ENCODE measurements at places on chromosomes 11 and 22.

DNA sequence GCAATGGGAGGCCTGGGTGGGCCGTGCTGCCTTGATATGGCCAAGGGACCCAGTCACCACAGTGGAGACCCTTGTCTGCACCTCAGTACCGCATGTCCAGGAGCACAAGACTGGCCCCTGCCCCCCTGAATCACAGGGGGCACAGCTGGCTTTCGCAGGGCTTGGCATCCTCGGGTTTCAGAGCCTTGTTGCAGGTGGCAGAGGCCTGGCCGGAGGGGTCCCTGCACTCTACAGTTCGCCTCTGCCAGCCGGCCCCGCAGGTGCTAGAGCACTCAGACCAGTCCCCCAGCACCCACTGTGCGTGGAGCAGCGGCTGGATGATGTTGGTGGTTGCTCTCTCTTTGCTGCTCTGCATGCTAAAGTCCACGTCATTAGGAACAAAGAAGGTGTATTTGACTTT, 23.0 kb downstream of the ADAMTS8 start:
- no peak for DNase-seq

- no peak for DNase-seq
Observed at GRCh38 chr11:93907901-93908300, 57.5 kb upstream of the VSTM5 start.

DNA sequence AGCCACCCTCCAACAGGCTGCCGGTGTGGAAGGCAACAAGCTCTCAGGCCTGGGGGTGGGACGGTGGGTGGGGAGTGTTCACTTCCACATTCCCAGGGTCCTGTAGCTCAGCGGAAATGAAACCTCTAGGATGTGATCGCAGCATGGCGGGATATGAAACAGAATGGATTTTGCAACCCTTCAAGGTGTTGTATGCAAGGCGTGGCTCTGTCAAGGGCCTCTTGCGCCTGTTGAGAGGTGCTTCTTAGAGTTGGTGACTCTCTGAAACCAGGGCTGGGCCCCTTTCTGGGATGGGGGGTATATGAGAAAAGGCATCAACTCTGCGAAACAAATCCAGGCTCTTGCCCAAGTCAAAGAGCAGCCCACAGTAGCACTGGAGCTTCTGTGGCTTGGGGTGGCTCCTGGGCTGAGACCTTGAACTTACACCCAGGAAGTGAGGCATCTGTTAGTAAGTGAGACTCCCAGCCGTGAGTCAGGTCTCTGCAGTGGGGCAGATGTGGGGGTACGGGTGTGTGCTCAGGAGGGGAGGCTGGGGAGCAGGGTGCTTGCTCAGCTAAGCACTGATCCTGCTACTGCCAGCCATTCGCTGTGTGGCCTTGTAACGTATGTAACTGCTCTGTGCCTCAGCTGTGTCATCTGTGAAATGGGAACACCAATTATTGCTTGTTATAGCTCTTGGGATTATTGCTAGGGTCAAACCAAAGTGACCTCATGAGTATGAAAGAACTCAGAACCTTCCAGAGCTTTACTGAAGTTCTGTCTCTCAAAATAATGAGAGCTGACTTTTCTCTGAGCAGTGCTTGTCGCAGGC, 28.3 kb downstream of the NECTIN1 start:
- DNase-seq, result no peak

- no peak for DNase-seq
Observed at GRCh38 chr11:15519124-15519791, 404.5 kb downstream of the INSC start.

GRCh38 chr11:107591378-107592230, 657 bp downstream of the ELMOD1 start:
- peak; percentile 11 for DNase-seq

DNA sequence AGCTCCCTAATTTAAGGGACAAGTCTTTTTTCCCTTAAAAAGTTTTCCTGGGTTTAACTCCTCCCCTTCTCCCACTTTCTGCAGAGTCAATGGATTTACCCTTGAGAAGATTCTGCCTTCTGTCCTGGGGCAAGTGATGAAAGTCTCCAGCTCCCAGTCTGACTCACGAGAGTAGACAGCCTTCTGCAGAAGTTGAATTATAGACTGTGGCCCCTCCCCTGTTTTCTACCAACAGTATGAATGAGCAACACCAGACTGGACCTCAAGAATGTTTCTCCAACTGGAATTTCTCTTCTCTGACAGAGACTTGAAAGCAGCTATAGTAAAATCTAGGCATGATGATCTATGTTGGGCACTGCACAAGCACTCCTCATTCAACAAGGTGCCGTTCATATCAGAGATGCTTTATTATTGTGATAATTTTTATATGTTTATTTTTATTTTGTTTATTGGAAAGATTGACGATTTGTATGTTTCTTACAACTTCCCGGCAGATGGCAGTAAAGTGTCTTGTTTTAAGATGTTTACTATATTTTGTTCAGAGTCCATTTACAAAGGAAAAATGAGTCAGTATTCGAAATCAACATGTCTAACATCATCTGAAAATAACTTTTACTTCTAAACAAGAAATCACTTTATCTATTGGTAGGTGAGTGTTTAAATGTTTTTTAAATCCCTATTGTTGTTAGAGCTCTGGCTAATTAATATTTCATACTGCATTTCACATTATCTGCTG, 56.6 kb downstream of the LMO2 start:
- no peak for DNase-seq

DNA sequence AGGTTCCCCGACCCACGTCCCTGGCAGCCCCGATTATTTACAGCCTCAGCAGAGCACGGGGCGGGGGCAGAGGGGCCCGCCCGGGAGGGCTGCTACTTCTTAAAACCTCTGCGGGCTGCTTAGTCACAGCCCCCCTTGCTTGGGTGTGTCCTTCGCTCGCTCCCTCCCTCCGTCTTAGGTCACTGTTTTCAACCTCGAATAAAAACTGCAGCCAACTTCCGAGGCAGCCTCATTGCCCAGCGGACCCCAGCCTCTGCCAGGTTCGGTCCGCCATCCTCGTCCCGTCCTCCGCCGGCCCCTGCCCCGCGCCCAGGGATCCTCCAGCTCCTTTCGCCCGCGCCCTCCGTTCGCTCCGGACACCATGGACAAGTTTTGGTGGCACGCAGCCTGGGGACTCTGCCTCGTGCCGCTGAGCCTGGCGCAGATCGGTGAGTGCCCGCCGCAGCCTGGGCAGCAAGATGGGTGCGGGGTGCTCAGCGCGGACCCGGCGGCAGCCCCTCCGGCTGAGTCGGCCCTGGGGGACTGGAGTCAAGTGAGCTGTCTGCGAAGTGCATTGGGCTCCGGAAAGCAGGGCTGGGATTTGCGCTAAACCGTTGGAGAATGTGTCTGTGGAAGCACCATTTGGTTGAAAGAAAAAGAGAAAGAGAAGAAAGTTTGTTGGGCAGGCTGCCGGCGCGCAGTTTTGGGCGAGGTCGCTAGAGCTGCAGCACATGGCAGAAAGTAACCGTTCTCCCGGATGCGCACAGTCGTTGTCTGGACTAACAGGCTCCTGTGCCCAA, at the start of gene CD44:
Gene CD44 (plus strand): TSS at position 229 of the 779 bp plus-strand sequence. CDS start 133 bp downstream, at position 362.
- DNase-seq, result peak; percentile 89

GRCh38 chr11:60987577-60988277, 16.2 kb downstream of the CD6 start:
- peak; percentile 72 for DNase-seq

DNA sequence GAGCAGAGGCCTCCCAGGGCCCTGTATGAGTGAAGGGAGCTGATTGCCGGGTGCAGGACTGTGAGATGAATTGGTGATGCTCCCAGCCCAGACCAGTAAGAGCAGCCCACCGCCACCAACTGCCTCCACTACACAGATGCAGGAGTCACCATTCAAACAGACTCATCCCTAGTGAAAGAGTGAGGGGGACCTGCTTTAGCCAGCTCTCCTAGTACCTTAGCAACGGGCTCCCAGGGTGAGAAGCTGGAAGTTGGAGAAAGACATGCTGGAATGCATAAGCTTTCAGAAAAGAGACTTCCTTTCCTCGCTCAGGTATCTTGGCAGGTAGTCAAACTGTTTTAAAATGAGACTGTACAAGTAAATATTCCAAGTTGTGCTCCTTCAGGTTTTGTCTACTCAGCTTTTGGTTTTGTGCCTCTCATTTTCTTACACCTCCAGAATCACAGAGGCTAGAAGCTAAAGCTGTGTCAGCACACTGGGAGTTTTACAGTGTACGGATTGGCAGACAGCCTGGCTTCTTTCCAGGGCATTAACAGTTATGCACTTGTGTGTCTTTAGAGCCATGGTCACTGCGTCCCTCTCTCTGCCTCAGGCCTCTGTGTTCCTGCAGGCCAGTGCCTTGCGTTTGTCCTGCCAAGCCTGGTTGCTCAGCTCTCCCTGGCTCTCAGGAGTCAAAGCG, 146.2 kb downstream of the ATXN10 start:
- DNase-seq, result no peak

- DNase-seq, result no peak
Observed at GRCh38 chr11:130691581-130691980, 224.7 kb downstream of the SNX19 start.

- no peak for DNase-seq
Observed at GRCh38 chr11:115411120-115411519, 93.1 kb downstream of the CADM1 start.

DNA sequence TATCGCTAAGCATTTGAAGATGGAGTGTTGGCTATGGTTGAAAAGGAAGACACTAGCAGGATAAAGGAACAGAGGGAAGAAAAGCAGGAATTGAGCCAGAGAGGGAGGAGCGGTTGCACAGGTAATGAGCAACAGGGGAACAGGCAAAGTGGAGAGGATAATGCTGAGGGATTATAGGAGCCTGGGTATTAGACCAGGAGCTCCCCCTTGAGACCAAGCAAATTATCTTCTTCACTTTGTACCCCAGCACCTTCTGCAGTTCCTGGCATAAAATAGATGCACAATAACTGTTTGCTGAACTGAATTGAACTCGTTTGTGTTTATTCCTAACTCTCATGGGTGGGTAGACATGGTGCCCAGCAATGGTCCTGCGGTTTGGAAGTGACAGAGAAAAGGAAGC, 54.6 kb upstream of the OR5P2 start:
- DNase-seq, result no peak

- DNase-seq, result no peak
Observed at GRCh38 chr11:119901657-119902577, 172.9 kb upstream of the NECTIN1 start.

- no peak for DNase-seq
Observed at GRCh38 chr22:44870021-44870420, 117.6 kb downstream of the ARHGAP8 start.

GRCh38 chr11:45928535-45929215, 6.2 kb downstream of the LARGE2 start:
- DNase-seq, result no peak

- peak; percentile 54 for DNase-seq
Observed at GRCh38 chr11:57513911-57514537, 1.5 kb downstream of the SLC43A1 start.

- DNase-seq, result no peak
Observed at GRCh38 chr11:14242187-14242586, 116.8 kb downstream of the RRAS2 start.

DNA sequence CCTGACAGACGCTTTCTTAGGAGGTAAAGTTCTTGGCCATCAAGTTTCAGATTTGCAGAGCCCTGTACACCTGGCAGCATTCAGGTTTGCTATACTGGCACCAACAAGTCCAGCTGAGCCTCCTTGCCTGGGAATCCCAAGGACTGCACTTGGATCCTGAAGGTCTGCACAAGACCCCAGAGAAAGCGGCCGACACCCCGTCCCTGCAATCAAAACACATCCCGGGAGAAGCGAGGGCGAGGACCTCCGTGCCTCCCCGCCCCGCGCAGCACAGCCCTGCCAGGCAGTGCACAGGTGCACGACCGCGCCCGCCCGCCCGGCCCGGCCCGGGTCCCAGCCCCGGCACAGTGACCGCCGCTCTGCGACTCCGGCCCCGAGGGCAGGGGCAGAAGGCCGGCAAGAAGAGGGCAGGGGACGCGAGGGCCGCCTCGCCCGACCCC, 559 bp downstream of the MRTFA start:
- DNase-seq, result no peak

DNA sequence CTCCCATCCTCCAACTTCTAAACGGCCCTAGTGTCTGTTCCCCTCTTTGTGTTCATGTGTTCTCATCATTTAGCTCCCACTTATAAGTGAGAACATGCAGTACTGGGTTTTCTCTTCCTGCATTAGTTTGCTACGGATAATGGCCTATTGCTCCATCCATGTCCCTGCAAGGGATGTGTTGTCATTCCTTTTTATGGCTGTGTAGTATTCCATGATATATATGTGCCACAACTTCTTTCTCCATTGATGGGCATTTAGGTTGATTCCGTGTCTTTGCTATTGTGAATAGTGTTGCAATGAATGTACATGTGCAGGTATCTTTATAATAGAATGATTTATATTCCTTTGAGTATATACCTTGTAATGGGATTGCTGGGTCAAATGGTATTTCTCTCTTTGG, 5.6 kb upstream of the SMIM38 start:
- no peak for DNase-seq

GRCh38 chr11:16049611-16050010, 306.7 kb downstream of the SOX6 start:
- no peak for DNase-seq

DNA sequence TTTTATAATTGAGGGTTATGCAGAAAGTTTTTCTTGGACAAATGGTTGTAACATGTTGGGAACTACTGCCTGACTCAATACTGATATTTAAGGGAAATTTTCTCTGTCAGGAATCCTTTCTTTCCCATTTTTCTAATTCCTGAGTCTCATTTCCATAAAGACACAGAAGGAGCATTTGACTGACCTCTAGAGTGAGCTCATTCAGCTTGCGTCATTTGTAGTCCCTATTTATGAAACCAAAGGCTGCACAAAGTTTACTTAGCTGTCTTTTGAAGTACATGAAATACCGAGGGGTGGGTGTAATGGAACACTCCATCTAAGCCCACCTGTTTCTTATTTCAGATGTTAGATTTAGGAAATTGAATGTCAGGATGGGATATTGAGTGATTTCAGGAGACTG, 359.5 kb upstream of the C11orf87 start:
- DNase-seq, result no peak

DNA sequence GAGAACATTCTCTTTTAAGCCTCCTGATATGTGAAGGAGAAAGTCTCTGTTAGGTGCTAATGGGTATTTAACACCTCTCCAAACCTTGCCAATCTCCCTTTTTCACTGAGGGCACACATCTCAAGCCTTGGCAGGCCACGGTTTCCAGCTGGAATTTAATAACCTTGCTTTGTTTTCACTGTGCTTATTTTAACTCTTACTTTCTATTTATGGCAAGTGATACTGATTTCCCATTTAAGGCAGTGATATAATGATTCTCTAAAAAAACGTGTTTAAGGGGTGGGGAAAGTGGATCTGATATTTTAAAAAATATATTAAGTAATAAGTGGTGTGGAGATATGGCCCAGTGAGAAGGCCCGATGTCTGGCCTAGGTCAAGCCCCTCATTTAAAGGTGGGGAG, 1.1 kb upstream of the RASD2 start:
- no peak for DNase-seq

All from CD4-positive, alpha-beta T cell treated with Interleukin-17A for 4 hours (primary cell).